EL (cell line): ENCODE measurements at places on chromosomes 12 and 14.

- no peak for DNase-seq
These were observed at the start of gene HVCN1 for GRCh38 chr12:110688446-110689280. TSS of gene HVCN1 (minus strand) at chr12:110689115. CDS start at chr12:110683245, 5,870 bp downstream.

GRCh38 chr14:89155491-89155890 lies 261.5 kb downstream of the FOXN3 start:
- no peak for DNase-seq

GRCh38 chr12:107435072-107435471 lies 250.5 kb upstream of the PWP1 start:
- no peak for DNase-seq

DNA sequence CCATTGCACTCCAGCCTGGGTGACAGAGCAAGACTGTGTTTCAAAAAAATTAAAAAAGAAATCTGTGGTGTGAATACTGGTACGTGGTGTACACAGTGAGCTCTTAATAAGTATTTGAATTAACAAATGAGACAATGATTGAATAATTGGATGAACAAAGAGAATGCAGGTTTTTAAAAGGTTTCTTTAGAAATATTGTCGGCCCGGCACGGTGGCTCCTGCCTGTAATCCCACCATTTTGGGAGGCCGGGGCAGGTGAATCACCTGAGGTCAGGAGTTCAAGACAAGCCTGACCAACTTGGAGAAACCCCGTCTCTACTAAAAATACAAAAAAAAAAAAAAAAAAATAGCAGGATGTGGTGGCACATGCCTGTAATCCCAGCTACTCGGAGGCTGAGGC lies 6.6 kb downstream of the HIF1A start:
- DNase-seq: no peak

GRCh38 chr14:36424478-36425102 lies 95.4 kb downstream of the NKX2-1 start:
- DNase-seq: no peak

GRCh38 chr12:83082690-83083276 lies 396.1 kb downstream of the TMTC2 start:
- no peak for DNase-seq

- DNase-seq: no peak
These were observed 449 bp downstream of the THAP2 start for GRCh38 chr12:71664411-71665089.

- DNase-seq: peak; percentile 68
These were observed 27.8 kb upstream of the GPR132 start for GRCh38 chr14:105093038-105093430.

- no peak for DNase-seq
These were observed 88.4 kb upstream of the TMEM132C start for GRCh38 chr12:128178565-128178964.

- no peak for DNase-seq
These were observed 17.7 kb downstream of the SLC4A8 start for GRCh38 chr12:51442324-51442723.

- DNase-seq: peak; percentile 41
These were observed 211.8 kb downstream of the PPM1H start for GRCh38 chr12:62722971-62723680.

DNA sequence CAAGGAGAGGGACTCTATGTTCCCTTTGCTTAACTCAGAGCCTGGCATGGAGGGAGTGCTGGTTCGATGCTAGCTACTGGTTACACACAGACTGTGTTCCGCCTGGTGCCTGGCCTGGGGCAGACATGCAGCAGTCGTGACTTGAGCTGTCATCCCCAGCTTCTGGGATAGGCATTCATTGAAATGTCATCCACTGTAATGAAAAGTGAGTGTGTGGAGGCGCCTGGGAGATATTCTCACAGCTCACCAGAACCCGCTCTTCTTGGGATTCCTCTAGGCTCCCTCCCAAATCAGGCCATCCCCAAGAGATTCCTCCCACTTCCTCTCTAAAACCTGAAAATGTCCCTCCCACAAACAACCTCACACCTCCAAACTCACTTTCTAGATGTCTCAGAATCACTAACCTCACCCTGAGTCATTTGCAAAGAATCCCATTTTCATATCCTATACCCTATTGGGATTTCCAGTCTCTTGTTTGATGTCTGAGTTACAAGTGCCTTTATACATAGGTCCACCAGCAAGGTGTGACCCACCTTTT lies 82.8 kb downstream of the CRACR2A start:
- peak; percentile 14 for DNase-seq

GRCh38 chr12:96669786-96670185 lies 180.4 kb downstream of the CFAP54 start:
- DNase-seq: no peak

DNA sequence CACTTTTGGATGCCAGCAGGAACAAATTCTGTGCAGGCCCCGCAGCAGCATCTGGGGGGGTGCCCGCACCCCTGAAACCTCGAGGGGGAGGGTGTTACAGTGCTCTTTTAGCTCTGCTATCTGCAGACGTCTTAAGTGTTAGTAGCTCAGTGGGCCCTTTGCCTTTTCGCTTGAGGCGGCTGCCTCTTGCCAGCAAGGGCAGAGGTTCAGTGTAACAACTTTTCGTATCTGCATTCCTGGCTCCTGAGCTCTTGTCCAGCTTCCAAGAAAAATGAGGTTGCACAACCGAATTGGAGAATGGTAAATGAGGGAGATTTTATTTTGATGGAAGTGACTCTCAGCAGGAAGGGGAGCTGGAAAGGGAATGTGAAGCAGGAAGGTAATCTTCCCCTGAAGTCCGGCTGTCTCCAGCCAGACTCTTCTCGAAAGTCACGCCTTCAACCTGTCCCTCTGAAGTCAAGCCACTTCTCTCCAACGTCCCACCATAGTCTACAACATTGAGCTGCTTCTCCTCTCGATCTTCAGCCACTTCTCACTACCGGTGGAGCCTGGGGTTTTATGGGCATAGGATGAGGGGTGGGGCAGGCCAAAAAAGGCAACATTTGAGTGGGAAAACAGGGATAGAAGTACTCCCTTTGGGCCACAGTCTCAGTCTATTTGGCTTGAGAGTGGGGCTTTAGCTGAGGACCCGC lies 17.8 kb downstream of the TAS2R50 start:
- peak; percentile 53 for DNase-seq
